ENCODE measurements at places on chromosomes 7 and 10.

DNA sequence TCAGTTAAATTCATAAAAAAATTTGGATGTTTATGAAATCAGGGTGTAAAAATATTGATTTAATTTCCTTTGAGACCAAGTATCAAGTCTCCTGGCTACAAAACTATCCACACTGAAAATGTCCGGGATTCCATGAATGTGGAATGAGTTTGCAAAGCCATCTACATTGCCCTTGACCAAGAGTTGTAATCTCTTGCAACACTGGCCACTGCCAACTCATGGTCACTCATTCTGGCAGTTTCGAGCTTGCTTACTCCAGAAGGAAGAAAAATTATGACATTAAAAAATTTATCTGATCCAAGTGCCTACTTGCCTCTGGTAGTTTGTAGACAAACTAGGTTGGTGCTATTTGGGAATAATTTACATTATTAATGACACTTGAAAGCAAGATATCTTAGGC is 84.2 kb downstream of the NPY start:
- no peak for DNase-seq

GRCh38 chr10:62541811-62542210 is 167.6 kb downstream of the ZNF365 start:
- DNase-seq: no peak

- DNase-seq: no peak
Observed at GRCh38 chr7:91911121-91911520, 29.5 kb upstream of the AKAP9 start.

DNA sequence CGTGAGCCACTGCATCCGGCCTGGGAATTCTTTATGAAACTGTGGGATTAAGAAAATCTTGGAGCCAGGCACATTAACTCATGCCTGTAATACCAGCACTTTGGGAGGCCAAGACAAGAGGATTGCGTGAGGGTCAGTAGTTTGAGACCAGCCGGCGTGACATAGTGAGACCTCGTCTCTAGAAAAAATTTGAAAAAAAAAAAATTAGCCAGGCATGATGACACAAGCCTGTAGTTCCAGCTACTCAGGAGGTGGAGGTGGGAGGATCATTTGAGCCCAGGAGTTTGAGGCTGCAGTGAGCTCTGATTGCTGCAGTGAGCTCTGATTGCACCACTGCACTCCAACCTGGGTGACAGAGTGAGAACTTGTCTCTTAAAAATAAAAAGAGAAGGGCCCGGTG is 69.8 kb downstream of the SUGCT start:
- DNase-seq: no peak

- DNase-seq: no peak
Observed at GRCh38 chr7:42831718-42832522, 80.0 kb downstream of the C7orf25 start.

- DNase-seq: no peak
Observed at GRCh38 chr7:3922175-3922635, 621.2 kb downstream of the SDK1 start.

DNA sequence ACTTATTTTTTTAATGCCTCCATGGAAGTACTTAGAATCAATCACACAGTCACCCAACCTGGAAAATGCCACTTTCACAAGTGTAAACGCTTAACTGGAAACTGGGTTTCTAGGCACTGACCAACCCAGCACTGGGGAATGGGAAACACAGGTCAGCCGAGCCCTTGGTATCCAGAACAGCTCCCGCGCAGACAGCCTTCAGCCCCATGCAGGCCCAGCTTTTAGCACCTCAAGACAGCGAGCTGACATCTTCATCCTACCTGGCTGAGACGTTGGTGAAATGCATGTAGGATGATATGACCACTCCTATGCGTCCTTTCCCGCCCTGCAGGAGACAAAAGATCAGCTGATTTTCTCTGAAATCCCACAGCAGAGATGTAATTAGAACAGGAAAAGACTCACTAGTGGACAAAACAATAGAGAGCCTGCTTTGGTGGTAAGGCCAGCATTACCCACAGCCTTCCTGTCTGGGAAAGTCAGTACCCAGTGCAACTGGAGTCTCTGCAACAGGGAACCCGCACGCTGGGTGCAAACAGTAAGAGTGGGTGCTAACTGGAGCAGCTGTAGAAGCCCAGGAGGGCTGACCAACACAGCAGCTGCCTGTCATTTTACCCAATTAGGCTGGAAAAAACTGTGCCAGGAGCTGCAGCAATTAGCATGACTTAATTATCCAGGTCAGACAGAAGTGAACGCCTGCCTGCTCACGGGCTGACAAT is 153.7 kb downstream of the TNS3 start:
- no peak for DNase-seq
